ENCODE measurements at places on chromosomes 5 and 9.

- DNase-seq, result peak; percentile 77
These were observed 18.9 kb downstream of the PDE4D start for GRCh38 chr5:59874675-59875074.

DNA sequence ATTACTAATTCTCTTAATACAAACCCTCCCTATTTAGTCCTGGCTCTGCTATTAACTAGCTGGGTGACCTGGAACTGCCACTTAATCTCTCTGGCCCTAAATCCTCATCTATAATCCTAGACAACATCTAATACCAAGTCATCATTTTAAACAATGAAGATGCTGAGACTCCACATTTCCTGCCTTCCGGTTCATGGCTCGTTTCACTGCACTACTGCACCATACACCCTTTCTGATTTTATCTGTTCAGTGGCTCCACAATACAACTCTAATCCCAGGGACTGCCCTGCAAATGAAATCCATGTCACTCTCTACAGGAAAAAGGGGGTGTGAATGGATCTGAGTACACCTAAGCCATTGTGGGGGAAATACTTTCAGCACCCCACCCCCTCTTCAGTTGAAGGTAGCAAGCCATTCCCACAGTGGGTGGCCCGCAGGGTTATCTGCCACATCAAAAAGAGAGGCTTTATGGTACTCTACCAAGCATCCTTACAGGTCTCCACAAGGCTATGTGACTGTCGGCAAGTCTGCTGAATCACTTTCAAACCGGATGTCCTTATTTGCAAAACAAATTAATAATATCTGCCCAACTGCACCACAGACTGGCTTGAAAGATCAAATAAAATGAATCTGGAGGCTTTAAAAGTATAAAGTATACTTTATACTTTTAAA is 89.5 kb downstream of the EPB41L4A start:
- DNase-seq, result no peak

GRCh38 chr5:43514025-43514424 is 923 bp downstream of the C5orf34 start:
- peak; percentile 14 for DNase-seq

GRCh38 chr5:98217138-98217537 is 556.3 kb upstream of the RGMB start:
- no peak for DNase-seq

- peak; percentile 62 for DNase-seq
These were observed 14.1 kb downstream of the SPATA9 start for GRCh38 chr5:95668728-95669127.

GRCh38 chr9:78261403-78262001 is 25.6 kb downstream of the CEP78 start:
- DNase-seq, result peak; percentile 43

GRCh38 chr9:116420993-116421538 is 266.0 kb upstream of the TRIM32 start:
- no peak for DNase-seq

All from iris pigment epithelial cell (primary cell).